ENCODE measurements at places on chromosomes 7 and 10. TPM values are rescaled to one million over a fixed set of nuclear protein-coding genes. Genes with fewer than 3 reads are reported as not detected.

SPOCK2 gene
- 0.33 TPM for total RNA-seq

PLXNA4 gene
- total RNA-seq: under 0.01 TPM

SDK1 gene
- 2.0 TPM for total RNA-seq

MYPN gene
- total RNA-seq: 0.93 TPM

RABGEF1 gene
- 30.0 TPM for total RNA-seq

CPA1 gene
- total RNA-seq: not detected

SKIDA1 gene
- 0.62 TPM for total RNA-seq

FLNC gene
- total RNA-seq: 1.5 TPM

LBX1 gene
- total RNA-seq: not detected

LRRTM3 gene
- total RNA-seq: not detected

EN2 gene
- under 0.01 TPM for total RNA-seq

CRYGN gene
- not detected for total RNA-seq

DNAH11 gene
- total RNA-seq: not detected

PWWP2B gene
- total RNA-seq: 19.6 TPM

Measured in melanocyte of skin (primary cell).